ENCODE measurements at places on chromosomes 11 and 22.
A peak's percentile ranks its signal among the peaks of the same experiment; 100 is the strongest.

GRCh38 chr11:70478166-70478890 lies 80.0 kb downstream of the CTTN start:
- DNase-seq: no peak

DNA sequence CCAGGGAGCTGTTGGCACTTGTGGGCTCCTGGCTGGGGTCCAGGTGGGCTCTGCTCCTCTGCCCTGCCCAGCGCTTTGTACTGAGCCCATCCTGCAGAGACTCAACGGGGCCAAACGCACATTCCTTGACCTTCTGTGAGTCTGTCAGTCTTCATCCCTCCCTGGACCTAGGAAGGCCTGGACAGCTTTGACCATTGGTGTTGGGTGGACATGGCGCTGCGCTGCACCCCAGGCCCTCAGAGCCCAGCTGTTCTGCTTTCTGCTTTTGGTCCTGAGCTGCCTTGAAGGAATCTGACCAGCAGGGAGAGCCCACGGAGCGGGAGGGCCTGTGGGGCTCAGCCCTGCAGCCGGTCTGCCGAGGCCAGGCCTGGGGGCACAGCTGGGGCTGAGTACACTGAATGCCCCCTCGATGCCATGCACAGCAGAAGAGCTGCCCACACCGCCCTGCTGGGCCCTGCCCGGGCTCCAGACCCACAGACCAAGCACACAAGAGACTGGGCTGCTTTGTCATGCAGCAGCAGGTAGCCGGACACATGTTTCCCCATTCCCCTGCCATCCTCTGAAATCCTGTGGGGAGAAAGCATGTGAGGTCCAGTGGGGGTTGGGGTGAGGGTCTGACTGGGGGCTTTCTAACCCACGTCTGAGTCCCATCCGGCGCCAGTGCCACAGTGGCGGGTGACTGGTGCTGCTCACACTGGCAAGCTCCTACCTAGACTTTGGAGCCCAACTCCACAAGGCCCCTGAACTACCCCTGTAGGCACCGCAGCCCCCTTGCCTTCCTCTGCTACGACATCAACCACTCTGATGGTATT lies 24.1 kb upstream of the CCDC188 start:
- DNase-seq: no peak

DNA sequence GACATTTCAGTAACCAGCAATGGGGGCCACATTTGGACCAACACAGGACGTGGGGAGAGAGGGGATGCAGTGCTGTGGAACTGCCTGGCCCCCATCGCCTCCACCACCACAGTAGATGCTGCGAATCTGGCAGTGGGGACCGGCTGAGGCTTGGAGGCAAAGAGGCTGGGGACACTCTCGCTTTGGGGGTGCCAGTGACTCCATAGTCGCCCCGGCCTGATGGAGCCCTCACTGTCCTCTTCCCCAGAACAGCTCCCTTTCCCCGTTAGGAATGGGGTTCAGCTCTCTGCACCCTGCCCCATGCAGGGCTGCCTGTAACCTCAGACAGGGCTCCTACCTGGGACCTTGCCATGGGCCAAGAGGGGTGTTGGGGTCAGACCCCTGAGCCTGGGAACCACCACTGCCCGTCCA lies 1.8 kb upstream of the MUC2 start:
- no peak for DNase-seq

DNA sequence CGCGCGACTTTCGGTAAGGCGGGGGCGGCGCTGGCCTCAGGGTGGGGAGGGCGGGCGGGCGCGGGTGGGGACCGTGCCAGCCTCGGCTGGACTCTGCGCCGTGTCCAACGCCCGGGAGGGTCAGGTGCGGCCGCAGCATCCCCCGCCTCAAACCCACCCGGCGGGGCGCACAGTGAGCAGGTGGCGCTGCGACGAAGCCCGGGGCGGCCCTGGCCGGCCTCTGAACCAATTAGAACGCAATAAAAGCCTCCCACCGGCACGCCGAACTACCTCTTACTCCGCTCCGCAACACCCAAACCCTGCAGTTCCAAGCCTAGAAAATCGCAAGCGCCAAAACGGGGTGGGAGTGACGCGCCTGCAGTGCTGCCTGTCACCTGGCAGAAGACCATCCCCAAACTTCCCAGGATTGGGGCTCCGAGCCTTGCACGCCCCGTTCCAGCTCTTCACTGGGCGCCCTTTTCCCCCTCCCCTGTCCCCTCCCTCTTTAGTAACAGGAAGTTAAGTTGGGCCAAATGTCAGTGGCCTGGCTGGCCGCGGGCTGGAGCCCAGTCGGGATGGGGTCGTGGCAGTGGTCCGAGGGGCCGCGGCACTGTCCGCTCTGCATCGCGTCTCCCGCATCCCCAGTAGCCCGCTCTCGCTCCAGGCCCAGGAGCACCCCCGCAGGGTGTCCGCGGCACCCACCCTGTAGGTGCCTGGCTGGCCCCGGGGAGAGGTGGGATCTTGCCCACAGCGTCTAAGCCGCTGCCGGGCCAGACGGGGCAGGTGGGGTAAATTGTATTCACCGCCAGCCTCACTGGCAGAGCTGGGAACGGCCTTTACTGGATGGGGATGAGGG lies 541 bp downstream of the MICAL2 start:
- no peak for DNase-seq

DNA sequence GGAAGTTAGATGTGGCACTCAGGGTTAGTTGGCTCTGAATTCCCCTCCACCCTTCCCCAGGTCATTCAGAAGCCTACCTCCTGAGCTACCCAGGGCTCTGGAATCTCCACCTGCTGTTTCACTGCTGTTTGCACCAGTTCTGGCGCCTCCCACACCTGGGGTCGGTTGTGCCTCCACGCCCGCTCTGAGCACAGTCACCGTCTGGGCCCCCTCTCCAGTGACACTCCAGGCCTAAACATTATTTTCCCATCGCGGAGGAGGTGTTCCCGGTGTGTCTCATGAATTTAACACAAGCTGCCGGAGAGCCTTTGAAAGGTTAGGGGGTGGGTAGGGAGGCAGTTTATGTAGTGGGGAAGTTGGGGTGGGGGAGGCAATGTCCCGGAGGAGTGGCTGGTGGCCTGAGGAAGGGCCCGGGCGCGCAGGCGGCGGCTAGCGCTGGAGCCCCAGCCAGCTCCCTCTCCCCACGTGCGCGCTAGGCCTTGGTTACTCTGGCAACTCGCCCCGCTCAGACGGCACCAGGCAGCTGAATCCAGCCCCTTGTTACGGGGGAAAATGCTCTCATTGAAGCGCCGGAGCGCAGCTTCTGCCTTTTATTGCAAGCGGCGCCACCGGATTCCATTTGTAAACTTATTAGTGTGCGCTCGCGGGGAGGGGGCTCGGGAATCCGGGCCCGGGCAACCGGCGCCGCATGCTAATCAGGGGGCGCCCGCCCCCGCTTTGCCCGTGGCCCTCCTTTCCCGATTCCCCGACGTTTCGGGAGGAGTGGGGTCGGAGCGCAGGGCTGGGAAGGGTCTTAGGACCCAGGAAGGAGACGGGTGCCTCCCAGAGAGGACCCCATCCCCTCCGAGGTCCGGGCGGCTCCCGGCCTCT lies 52.4 kb downstream of the GRIK4 start:
- DNase-seq: no peak

GRCh38 chr22:40270031-40270430 lies 76.3 kb upstream of the ADSL start:
- DNase-seq: no peak

- DNase-seq: no peak
These were observed 7.2 kb downstream of the JAML start for GRCh38 chr11:118217575-118217974.

DNA sequence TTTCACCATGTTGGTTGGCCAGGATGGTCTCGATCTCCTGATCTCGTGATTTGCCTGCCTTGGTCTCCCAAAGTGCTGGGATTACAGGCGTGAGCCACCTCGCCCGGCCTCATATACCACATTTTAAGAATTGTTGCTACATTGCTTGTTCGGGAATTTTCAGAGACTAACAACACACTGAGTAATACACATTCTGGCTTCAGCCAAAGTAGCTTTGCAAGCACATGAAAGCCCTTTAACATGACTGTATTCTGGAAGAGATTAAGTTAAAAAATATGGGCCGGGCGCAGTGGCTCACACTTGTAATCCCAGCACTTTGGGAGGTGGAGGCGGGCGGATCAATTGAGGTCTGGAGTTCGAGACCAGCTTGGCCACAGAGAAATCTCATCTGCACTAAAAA lies 15.0 kb downstream of the CRTAM start:
- DNase-seq: no peak

DNA sequence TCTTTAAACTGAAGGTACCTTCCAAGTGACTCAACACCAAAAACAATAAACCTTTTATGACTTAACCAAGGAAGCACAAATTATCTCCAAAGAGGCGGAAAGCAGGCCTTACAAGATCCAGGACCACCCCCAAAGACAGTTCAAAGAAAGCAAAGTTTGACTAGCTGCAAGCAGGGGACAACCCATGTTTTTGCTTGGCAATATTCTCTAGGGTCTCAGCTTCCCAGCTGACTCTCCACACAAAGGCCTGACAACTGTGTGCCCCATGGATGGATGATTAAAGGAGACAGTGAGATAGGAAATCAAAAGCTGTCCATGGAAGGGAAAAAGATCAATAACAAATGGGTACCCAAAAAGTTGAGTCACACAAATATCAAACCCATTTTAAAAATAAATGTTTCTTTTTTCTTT lies 232.2 kb downstream of the DDX10 start:
- no peak for DNase-seq

GRCh38 chr22:50581950-50582492 lies 628 bp downstream of the CHKB start:
- peak; percentile 13 for DNase-seq

- no peak for DNase-seq
These were observed 344.1 kb upstream of the API5 start for GRCh38 chr11:42967653-42968052.

GRCh38 chr22:20232237-20232598 lies 35.9 kb downstream of the RTN4R start:
- DNase-seq: no peak

DNA sequence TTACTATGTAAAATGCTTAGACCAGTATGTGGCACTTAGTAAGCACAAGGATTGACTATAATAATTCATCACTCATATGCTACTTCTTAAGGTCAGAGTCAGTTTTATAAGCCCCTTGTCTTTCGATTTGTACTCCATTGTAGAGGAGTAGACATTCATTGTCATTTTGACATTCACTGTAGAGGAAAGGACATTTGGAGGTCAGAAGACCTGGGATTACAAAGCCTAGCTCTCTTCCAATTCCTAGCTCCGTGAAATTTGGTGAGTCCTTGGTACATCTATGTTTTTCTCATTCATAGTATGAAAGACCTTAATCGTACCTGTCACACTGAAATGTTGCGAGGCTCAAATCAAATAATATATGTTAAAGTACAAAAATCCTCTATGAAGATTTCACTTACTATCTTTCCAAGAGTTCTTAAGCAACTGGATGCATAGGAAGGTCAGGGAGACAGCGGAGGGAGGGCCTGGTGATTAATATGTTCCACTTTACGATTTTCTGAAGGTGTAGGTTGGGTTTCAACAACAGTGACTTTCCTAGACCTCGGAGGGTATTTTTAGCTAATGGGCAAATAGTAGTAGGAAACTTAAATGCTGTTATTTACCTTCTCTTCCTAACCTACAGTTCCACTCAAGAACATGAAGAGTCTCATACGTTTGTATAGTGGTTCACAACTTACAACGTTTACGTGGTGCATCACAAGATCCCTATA lies 1.4 kb upstream of the EMSY start:
- no peak for DNase-seq

DNA sequence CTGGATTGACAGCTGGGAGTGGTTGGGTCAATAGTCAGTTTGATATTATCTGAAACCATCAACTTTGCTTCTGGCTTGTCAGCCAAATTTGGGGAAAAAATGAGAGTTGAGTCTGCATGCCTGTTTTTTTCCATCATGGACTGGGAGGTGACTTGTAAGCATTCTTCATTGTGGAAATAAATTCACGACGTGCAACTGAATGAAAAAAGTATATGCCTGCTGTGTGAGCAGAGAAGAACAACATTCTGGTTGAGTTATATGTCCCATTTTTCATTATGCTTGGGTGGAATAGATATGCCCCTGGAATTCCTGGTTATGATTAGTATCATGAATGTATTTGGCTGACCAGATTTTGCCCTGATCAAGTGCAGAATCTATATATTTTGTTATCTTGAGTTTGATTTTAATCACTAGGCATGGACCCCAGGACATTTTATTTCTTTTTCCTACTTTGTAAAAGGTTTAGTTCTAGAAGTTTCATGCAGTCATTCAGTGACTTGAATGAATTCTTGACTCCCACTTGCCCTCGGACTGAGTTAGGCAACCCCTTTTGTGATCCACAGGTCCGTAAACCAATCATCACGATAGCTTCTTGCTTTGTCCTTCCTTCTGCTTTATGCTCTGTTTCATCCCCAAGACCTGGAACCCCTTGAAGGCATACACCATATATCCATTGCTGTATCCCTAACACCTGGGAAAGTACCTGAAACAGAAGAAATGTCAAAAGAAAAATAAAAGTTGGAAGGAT lies 205.8 kb downstream of the NAV2 start:
- no peak for DNase-seq

DNA sequence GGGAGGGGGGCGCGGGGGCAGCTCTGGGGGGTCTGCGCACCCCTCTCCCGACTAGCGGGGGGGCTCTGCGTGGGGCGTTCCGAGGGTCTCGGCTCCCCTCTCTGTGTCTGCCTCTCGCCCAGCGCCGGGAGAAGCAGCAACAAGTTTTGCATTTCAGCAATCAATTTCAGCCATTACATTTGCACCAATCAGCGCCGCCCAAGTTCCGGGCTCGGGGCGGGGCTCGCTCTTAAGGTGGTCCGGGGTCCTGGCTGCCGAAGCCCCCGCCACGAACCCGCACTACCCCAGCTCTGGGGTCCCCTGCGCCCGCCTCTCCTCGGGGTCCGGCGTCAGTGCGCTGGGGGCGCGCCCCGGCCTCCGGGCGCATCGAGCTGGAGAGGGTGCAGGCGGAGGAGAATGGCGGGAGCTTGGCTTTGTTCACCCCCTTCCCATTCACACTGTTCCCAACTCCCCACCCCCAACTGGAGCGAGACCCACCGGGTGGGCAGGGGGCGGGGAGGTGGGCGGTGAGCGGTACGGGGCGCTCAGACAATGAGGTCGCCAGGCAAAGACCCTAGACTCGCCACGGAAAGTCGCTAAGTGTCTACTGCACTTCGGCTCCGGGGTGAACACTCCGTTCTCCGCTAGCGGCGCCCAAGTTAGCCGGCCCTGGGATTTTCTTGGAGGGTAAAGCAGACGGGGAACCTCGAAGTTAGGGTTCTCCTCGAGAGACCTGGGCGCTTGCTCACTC lies at the start of gene MN1:
Gene MN1, minus strand, starts transcription at position 141 of the 730 bp plus-strand sequence. CDS start 1,213 bp downstream, outside the sequence.
- no peak for DNase-seq

All from activated T-helper 1 cell treated with Interleukin-2 at 50 U/mL for 16 hours (primary cell).